ENCODE measurements at places on chromosomes 16 and 17.

GRCh38 chr17:35934760-35935159, 4.2 kb upstream of the RDM1 start:
- no peak for DNase-seq

- DNase-seq: no peak
Measured at GRCh38 chr16:80938879-80939260, 67.8 kb downstream of the CMC2 start.

- no peak for DNase-seq
Measured at GRCh38 chr17:63035271-63035670, 69.2 kb downstream of the TANC2 start.

DNA sequence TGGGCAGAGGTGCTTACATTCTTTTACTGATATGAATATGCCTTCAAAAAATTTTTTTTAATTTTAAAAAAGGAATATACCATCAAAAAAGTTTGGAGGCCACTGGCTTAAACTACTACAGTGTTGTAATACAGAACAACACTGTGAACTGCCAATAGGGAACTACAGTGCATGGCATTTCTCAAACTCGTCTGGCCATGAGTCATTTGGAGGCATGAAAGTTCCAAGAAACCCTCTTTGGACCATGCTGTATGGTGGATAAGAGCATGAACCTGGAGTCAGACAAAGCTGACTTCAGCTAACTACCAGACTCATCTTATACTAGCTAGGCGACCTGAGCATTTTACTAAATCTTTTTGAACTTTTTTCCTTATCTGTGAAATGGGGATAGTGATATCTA, 9.2 kb upstream of the NF1 start:
- DNase-seq: no peak

DNA sequence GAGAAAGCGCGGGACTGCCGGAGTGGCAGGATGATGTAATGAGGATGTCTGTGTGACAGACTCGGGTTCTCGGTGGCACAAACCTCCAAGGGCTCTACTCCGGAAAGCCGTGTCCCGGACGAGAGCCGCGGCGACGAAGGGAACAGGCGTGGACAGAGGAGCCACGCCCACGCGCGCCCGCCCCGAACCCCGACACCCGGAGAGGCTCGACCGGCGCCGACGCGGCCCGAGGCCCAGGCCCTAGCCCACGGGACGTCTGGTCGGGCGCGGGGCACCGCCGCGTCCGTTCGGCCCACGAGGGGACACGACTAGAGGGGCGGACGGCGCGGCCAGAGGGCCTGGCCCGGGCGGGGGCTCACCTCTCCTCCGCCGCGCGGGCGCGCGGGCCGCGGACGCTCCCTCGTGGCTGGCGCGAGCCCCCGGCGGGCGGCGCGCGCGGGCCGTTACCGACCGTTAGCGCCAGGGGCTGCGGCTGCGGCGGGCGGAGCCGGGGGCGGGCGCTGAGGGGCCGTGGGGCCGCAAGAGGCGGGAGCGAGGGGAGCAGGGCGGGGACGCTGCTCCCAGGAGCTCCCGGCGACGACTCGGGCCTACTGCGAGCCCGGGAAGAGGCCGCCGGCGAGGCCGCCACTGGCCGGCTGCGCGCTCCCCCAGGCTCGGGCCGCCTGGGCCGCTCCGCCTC, 2.1 kb upstream of the IRX5 start:
- DNase-seq: no peak

DNA sequence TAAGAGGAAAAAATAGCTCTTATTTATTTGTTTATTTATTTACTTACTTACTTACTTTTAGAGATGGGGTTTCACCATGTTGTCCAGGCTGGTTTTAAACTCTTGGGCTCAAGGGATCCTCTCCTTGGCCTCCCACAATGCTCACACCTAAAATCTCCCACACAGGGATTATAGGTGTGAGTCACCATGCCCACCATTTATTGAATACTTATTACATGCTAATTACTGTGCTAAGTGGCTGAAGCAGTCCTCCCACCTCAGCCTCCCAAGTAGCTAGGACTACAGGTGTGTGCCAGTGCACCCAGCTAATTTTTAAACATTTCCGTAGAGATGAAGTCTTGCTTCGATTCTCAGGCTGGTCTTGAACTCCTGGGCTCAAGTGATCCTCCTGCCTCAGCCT, 11.0 kb upstream of the ITGB3 start:
- no peak for DNase-seq

- DNase-seq: peak; percentile 66
Measured at GRCh38 chr17:78378225-78379130, at the start of gene PGS1. Gene PGS1, plus strand, starts transcription at chr17:78378649. Its CDS starts 17 bp downstream, at chr17:78378666.

DNA sequence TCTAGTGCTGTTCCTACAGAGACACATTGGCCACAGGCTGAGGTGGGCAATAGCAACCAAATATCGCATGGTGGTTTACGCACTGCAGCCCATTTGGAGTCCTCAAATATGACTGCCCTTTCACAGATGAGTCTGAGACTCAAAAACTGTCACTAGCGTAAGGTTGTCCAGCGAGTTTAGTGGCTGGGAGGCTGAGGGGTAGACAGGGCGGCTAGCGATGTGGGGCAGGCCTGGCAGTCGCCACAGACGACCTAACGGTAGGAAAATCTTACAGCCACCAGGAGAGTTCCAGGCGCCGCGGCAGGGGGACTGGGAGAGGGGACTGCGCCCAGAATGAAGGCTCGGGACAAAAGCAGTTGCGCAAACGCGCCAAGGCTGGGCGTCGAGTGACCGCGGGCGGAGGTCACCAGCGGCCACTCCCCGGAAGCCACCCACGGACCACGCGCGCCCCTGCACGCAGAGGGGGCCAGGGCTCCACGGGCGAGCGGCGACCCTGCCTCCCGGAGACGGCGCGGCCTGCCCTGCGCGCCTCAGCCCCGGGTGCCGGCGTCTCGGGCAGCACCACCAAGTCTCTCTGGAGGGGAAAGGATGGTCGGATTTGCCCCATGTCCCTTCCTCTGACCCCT, 699 bp upstream of the MAP1LC3B start:
- DNase-seq: no peak

DNA sequence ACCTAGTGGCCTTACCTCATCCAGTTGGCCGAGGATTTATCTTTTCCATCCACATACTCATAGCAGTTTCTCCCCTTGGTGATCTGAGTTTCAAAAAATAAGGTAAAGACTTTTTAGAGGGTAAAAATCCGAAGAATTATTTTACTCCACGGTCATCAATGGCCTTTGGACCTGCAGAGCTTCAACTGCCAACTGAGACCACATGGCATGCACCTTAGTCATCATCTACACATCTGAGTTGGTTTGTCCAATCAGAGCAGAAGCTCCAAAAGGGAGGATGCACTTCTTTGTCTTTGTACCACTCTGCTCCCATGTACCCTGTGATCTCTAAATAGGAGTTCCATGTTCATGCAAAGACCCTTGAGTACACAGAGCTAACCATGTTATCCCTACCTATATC, 15.7 kb downstream of the PRDM7 start:
- no peak for DNase-seq

DNA sequence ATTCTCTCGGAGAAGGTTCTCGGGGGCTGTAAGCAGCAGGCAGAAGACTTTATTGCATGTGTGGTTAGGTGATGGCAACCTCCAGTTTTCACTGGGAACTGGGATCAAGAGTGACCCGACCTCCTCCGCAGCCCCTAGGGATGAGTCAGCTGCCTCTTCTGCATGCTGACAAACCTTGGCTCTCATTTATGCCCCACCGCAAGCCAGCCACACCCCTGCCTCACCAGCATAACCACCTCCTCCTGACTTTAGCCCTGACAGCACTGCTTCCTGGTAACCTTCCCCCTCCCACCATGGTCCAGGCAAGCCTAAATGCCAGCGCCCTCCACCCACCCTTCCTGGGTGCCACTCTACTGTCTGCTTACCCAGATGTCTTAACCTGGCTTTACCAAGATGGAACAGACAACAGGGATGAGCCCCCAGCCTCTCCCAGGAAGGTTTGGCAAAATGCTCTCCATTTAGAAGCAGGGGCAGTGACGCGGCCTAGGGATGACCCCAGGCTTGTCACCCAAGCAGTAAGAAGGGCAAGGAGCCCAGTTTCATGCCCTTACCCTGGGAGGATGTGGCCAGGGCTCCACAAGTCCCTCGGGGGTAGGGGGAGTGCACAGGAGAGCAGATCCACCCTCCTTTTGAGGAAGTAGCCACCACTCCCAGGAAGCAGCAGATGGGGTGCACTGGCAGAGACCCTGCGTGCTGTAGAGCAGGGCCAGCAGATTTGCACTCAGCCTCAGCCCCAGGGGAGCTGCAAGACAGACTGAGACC, 73.5 kb downstream of the GOSR1 start:
- no peak for DNase-seq

GRCh38 chr17:7356072-7356549, 1.2 kb downstream of the TMEM95 start:
- DNase-seq: peak; percentile 72

- DNase-seq: no peak
Measured at GRCh38 chr17:56982312-56982711, 4.4 kb downstream of the SCPEP1 start.

GRCh38 chr17:46726206-46726605, 92.3 kb downstream of the WNT3 start:
- no peak for DNase-seq

DNA sequence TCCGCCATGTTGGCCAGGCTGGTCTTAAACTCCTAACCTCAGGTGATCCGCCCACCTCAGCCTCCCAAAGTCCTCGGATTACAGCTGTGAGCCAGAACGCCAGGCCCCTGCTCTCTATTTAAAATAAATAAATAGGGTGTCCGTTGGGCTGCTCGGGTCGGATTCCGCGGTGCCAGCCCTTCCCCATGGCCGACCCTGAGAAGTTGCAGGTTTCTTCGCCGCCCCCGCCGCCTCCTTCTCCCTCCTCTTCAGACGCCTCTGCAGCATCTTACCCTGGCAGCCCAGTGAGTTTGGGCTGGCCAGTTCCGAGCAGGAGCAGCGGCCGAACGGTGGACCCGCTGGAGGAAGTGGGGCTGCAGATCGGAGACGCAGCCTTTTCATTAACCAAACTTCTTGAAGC, 1.7 kb upstream of the LUC7L start:
- DNase-seq: no peak

DNA sequence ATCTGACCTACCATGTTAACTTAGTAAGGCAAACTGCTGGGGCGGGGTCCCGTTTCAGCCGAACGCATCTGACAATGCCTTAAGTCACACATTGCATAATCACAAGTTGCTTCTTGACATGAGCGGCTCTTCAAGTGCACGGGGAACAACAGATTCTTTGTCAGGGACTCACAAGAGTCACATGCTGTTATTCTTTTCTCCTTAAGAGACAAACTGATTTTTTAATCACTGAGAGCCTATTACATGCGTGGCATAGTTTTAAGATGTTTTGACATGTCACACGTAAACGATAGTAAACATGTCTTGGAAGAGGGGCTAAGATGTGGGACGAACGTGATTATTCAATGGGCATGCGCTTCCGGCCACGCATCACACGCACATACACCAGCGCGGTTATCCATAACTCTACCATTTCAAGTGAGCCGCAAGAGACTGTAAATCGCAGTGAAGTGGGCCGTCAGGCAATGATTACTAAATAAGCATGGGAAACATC, 63.4 kb downstream of the ADCY9 start:
- no peak for DNase-seq

- no peak for DNase-seq
Measured at GRCh38 chr16:31421587-31421986, 6.6 kb downstream of the COX6A2 start.

- no peak for DNase-seq
Measured at GRCh38 chr16:1543085-1543896, 9.8 kb downstream of the TMEM204 start.

- DNase-seq: no peak
Measured at GRCh38 chr16:69559164-69559563, 6.6 kb upstream of the NFAT5 start.

- no peak for DNase-seq
Measured at GRCh38 chr16:51540259-51540658, 389.2 kb upstream of the SALL1 start.

- no peak for DNase-seq
Measured at GRCh38 chr16:69725480-69726312, 664 bp downstream of the NQO1 start.

DNA sequence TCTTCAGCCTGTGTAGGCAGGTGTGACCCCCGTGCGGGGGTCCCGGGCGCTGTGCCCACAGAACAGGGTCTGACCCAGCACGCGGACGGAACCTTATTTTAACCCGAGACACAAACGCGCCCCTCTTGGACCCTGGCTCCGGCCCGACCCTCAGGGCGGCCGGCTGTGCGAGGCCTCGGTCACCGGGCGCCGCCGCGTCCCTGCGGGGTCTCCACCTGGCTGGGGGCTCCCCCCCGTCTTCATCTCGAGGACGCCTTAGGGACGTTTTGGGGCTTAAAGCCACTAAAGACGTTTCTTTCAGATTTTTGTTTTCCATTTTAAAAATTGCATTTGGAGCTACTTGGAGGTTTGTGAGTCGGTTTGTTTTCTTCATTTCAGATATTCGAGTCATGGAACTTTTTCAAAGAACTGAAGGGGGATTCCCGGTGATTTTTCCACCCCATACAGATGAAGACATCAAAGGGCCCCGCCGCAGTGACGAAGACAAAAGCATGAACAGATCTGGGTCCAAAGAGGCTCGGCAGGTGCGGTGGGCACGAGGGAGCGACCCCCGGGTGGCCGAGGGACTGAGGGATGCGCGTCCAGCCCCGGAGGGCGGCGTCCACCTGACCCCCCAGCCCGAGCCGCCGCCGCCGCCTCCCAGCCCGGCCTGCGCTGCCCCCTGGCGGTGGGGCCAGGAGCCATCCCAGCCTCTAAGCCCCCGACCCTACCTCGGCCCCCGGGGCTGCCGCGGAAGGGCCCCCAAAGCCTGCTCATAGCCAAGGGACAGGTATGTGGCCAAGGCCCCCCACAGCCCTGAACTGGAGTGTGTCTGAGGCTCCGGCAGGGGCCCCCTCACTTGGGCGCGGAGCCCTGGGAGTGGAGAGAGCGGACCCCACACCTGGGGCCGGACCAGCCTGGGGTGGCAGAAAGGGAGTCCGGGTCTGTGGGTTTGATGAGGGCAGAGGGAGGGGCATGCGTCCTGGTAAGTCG, 3.8 kb upstream of the CD7 start:
- peak; percentile 53 for DNase-seq

DNA sequence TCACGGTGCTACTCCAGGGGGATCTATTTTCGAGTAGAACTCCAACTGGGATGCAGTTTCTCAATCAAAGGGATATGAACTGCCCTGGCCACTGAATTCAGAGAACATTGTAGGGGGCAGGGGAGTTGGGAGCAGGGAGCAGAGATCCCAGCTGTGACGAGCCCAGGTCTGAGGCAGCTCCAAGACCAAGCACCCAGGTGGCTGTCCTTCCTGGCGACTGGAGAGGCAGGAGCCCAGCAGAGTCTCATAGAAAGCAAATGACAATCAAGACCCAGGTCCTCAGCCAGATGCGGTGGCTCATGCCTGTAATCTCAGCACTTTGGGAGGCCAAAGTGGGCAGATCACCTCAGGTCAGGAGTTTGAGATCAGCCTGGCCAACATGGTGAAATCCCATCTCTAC, 60.1 kb downstream of the TK2 start:
- no peak for DNase-seq

- DNase-seq: no peak
Measured at GRCh38 chr16:52470585-52470984, 76.4 kb downstream of the TOX3 start.

DNA sequence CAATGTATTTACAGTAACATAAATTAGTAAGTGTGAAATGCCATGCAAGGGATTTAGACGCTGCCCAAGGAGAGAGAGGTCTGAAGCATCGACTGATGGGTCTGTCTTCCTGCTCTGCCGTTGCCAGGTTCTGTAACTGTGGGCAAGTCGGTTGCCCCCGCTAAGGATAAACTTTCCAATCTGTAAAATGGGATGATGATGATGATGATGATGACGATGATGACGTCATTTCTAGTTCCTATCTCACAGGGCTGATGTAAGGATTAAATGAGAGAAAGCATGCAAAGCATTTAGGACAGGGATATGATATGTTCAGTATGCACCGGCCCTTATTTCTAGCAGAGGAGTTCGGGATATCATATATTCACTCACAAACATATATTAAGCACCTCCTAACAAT, 54.8 kb downstream of the C17orf67 start:
- no peak for DNase-seq
